ENCODE measurements at places on chromosomes 5 and 9. TPM values are rescaled to one million over a fixed set of nuclear protein-coding genes. Genes with fewer than 3 reads are reported as not detected.

The ATOX1 gene
- total RNA-seq, result 47.3 TPM

- no peak for DNase-seq
Observed at GRCh38 chr5:96146675-96147074, 185.0 kb upstream of the ELL2 start.

DNA sequence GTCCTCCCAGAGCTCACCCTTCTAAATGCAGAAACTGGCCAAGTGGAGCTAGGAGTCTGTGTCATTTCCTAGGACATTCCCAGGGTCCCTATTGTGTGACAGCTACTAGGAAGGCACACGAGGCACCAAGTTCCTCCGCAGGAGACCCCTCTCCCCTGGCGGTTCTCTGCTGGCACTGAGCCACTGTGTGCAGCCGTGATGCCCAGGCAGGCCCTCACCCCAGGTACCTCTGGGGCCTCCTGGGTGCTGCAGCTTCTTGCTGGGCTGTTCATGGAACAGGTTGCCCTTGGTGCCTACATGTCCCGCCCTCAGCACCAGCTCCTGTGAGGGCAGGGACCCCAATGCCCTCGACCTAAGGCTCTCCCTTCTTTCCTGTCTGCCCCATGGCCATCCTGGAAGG lies 23.1 kb downstream of the MED10 start:
- DNase-seq, result no peak

DNA sequence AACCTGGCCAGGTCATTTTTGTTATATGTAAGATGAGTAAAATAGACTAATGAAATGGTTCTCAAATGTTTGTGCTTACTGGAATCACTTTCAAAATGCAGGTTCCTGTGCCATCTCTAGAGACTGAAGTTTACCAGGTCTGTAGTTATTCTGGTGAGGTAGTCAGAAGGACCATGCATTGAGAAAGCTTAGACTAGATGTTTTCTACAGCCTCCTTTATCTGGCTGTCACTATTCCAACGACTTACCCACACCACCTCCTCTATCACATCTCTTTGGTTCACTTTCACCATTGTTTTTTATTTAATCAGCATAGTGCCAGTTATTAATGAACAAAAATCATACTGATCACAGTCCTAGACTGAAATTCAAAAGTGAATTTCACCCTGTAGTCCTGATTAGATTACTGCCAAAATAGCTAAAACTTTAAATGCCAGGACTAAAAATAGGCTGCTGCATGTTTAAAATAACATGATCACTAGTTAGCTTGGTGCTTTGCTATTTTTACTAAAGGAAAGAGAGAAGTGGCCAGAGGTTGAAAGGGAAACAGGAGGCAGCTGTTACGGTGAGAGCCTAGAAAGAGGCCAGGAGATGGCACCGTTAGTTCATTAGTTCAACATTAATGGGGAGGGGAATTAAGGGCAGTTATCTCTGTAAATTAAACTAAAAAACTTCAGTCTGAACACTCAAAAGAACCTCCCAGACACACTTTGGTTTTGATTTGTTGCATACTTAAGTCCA lies 13.9 kb upstream of the FNIP1 start:
- DNase-seq, result no peak

The C5orf58 gene
- total RNA-seq, result not detected

- no peak for DNase-seq
Observed at GRCh38 chr5:43523662-43524072, 8.7 kb upstream of the C5orf34 start.

The TBCA gene
- 127 TPM for total RNA-seq
